H9 (cell line): ENCODE measurements at places on chromosomes 11 and 22.

DNA sequence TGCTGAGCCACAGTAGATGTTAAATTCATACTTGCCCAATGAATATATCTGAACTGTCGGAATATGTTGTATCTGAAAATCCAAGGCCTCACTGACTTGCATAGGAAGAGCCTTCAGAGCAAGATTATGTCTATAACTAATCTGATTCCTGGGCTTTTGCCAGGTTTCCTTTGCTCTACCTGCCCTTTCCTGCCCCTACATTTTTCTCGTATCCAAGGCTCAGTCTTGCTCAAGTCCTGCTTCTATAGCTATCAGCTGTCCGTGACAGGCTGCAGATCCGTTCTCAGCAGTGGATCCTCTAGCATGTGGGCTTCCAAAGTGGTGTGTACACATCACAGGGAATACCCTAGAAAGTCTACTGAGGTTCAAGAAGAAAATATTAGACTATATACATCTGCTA is 18.8 kb upstream of the USP47 start:
- no peak for DNase-seq

DNA sequence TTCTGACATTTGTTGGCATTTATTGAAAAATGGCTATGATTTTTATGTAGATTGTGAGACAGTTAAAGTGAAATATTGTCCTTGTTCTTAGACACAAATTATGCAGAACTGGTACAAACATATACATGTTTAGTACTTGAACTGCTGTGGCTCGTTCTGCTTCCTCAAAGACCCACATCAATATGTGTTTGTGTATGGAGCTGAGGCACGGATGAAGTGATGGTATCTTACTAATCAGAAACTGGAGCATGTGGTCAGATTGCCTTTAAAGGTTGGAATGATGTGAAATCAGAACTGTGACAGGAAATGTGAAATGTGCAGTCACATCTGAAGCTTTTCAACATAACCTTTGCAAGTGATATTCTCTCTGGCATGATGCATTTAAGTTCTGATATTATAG is 130.4 kb downstream of the NAV2 start:
- no peak for DNase-seq

DNA sequence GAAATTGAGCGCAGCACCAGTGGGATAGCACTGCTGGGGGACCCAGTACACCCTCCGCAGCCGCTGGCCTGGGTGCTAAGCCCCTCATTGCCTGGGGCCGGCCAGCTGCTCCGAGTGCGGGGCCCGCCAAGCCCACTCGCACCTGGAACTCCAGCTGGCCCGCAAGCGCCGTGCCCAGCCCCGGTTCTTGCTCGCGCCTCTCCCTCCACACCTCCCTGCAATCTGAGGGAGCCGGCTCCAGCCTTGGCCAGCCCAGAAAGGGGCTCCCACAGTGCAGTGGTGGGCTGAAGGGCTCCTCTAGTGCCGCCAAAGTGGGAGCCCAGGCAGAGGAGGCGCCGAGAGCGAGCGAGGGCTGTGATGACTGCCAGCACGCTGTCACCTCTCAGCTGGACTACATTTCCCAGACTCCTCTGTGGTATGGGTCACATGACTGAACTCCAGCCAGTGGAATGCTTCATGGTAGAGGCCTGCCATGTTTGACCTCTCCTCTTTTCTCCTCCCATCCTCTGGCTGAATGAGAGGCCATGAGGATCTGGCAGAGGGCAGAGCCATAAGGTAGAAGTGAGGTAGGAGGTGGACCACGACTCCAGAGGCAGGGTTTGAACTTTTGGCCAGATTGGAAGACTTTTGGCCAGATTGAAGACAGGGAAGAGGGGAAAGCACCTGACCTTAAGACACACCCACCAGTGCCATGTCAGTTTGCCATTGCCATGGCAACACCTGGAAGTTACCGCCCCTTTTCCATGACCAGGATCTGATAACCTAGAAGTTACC is 6.2 kb downstream of the MRGPRD start:
- DNase-seq = peak; percentile 69

DNA sequence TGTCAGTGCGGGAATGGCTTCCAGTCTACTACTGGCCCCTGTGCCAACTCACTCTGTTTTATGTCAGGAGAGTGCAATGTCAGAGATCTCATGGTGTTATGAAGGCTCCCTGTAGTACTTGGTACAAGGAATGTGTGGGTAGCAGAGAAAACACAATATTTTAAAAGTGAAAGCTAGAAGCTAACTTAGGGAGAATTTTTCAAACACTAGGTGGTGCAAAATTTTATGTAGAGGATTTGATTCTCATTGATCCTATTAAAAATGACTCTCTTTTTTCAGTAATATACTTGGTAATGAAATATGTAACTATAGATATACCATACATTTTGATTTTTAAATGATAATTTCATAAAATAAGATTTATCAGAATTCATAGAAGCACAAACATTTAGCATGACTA is 134.7 kb downstream of the JRKL start:
- DNase-seq = no peak

DNA sequence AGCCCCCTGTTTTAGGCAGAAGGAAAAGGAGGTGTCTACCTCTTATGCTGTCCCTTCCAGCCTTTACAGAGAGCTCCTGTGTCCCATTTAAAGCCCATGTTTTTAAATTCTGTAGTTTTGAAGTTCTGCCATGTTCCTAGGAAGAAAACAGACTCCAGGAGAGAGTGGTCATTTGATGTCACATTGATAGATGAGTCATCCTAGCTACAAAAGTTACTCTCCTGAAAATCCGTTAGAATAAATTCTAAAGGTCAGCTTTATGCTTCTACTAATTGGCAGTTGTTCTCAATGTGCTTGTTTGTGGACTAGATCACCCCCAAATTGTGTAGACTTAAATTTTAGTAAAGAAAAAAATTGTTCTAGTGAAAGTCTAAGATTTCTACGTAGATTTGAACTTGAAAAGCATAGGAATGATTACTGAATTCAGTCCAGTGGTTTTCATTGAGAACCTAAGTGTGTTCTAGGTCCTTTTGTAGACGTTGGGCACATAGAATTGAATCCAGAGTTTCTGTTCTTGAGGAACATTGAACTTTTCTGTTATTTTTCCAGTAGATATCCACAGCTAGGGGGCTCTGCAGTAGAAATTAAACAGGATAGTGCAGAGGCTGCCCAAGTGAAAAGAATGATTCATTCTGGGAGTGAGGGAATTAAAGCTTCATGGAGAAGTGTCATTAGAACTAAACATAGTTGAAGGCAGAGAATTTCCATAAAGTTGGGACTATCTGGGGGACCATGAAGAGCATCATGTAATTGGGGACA is 140.6 kb upstream of the RASSF10 start:
- no peak for DNase-seq

GRCh38 chr11:68012843-68013610 is 2.9 kb downstream of the ALDH3B1 start:
- DNase-seq = no peak

DNA sequence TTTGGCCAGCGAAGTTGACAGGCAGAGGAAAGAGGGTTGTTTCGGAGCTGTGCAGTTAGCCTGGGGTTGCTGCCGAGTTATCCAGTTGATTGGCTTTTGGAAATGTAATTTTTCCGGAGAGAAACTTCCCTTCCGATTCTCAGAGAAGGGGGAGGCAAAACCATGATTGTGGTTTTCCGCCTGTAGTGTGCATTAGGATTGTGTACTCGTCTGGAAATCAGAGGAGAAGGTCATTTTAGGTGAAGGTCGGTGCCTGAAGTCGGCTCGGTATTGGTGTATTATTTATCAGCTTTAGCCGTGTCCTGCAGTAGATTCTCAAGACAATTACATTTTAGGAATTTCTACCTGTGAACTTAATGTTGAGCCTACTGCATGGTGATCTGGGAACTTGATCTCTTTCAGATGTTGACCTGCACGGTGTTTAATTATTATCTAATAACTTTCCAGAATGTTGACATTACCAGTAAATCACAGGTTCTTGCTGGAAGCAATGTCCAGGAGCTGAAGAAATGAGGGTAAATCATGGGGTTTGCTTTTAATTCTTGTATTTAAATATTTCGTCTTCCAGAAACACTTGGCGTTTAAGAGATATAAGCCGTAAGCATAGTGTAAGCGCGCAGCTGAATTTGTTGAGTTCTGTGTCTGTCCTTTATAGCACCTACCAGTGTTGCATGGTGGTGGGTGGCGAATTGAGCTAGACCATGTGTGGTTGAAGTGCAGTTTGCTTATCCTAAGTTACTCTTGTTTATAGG is 1.3 kb downstream of the ARHGEF12 start:
- no peak for DNase-seq

DNA sequence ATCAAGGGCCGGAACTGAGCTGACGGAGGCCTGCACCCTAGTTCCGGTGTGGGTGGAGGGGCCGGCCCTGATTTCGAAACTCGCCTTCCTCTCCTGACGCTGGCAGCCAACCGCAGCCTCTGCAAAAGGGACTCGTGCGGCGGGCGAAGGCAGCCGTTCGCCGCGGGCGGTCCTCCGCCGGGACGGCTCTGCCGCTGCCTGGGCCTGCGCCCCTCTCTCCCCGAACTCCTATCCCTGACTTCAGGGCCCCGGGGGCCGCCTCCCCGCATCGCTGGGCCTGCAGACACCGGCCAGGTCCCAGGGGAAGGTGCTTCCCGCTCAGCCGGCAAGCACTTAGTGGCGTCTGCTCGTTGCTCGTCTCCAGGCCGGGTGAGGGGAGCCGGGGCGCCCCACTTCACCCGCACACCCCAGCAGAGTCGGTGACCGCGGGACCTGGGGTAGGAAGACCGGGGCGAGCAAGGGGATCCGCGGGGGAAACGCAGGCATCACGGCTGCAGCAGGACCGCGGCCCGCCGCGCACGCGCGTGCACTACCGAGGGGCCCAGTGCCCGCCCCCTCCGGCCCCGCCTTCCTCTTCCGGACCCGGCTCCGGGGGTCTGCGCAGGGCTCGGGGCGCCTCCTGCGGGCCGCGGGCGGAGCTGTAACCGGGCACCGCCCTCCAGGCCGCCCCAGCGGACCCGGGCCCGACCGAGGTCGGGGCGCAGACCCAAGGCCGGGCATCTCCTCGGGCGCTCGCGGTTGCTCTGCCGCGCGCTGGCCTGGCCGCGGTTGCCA is 464 bp upstream of the ANKRD13D start:
- DNase-seq = peak; percentile 88
